Activated effector memory CD4-positive, alpha-beta T cell treated with Interleukin-2 at 50 U/mL for 16 hours (primary cell): ENCODE measurements at places on chromosomes 1 and 21.

- DNase-seq, result no peak
Measured at GRCh38 chr1:33169290-33170055, 12.4 kb downstream of the TRIM62 start.

GRCh38 chr1:74193908-74194307, 4.1 kb downstream of the LRRIQ3 start:
- no peak for DNase-seq

DNA sequence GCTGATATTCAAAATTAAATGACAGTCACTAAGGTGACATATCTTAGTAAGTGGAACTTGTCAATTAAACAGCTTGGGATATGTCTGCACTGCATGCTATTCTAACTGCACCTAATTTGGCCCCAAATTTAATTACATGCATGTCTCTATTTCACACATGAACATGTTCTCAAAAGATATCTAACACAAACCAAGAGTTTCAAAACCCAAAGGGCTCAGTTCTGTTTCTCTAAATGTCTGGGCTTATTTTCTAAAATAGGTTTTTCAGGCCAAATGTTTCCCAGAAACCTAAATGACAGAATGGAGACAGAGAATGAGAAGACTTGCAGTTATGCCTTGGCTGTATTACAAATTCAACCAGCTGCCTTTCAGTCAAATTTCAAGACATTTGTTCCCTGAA, 11.3 kb downstream of the RAB29 start:
- no peak for DNase-seq

GRCh38 chr1:151520359-151520758, 9.2 kb downstream of the CGN start:
- no peak for DNase-seq

DNA sequence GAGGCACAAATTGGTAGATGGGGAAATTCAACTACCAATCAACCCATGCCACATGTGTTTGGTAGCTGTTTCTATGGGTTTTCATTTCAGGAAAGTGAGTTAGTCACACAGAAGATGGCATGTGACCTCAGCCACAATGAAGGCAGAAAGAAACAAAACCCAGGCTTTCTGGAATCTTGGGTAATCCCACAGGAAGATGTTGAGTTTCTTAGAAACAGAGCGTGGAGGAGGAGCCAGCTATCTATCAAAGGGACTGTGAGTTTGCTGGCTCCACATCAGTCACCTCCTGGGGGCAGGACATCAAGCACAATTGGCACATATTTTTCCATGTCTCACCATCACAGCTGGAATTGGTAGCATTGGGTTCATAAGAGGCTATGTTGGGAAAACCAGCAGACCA, 188.9 kb upstream of the PLXNA2 start:
- DNase-seq, result no peak

GRCh38 chr1:153023109-153023508, 7.9 kb upstream of the SPRR1B start:
- DNase-seq, result no peak

- DNase-seq, result no peak
Measured at GRCh38 chr1:185421485-185422107, 104.6 kb upstream of the IVNS1ABP start.

GRCh38 chr21:27448960-27449359, 482.1 kb upstream of the ADAMTS5 start:
- DNase-seq, result no peak

- no peak for DNase-seq
Measured at GRCh38 chr1:162977944-162978568, 91.1 kb upstream of the RGS4 start.

DNA sequence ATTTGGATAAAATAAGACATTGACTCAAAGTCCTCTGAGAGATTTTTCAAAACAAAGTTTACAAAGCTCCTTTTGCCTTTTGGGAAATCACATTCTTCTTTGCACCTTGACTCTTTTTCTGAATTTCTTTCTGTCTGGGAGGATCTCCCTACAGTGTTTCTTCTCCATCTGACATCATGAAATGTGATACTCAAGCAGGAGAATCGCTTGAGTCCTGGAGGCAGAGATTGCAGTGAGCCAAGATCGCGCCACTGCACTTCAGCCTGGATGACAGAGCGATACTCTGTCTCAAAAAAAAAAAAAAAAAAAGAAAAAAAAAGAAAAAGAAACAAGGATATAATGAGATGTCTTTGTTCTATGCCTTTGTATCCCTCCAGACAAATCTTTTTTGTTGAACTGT, 13.3 kb upstream of the GRIK1 start:
- DNase-seq, result no peak
